ENCODE measurements at places on chromosomes 1 and 21.

DNA sequence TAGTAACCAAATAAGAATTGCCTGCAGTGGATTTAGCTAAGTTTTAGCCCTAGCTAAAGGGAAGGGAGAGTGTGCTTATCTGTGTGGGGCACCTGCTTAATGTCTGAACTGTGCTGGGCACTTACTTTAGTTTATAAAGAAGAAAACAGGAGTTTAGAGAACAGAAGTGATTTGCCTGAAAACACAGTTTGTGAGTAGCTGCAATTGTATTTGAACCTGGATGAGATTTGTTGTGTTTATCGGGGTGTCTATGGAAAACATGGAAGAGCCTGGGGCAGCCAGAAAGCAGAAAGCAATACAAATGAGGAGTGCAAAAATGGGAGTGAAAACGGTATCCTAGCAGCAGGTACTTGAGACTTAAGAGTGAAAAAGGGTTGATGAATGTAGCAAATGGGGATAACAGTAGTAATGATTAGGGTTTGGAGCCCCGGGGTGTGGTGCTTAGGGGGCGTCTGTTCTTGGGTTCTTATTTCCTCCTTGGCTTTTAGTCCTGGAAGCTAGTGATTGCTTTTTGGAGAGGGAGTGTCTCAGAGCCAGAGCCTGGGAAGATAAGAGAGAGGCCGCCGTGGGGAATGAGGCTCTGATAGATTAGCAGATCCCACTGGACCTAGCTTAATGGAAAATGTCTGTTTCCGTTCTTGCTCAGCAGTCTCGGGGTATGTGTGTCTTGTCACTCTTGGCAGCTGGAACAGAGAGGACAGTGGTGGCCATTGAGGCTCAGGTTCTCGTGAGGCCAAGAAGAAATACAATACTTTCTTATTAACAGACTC, 5.6 kb downstream of the PRCC start:
- DNase-seq: no peak

DNA sequence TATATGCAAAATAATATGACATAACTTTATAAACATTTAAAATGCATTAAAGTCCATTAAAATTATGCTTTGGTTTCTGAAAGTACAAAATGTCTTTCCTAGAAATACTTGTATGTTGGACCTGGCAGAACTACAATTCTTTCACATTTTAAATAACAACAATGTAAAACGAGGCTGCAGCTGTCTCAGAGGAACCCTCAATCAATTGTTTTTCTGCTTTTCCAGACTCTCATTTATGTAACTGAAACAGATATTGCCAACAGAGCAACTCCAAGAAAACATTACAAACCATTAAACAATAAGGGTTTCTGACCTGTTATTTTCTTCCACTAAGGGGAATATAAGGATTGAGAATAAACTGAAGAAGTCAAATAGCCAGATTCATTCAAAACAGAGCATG, 1193.4 kb downstream of the NCAM2 start:
- no peak for DNase-seq

GRCh38 chr1:204293605-204294337, 66.0 kb downstream of the PLEKHA6 start:
- DNase-seq: no peak

DNA sequence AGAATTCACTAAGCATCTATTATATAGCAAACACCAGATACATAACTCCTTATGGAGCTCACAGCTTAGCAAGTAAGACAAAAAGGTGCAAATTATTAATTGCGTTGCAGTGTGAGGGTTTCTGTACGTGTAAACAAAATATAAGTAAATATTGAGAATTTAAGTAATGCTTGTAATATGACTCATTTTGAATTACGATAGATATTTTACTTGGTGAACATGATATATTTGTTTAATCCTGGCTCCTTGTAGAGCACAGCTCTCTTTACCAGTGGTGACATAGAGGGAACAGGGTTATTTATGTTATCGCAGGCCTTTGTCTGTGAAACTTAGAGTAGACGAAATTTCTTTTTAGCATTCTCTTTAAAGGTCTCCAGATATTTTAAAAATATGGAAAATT, 36.4 kb downstream of the LYPLAL1 start:
- DNase-seq: no peak

GRCh38 chr1:115283681-115284146, 54.3 kb downstream of the NGF start:
- no peak for DNase-seq

GRCh38 chr1:246151796-246152434, 355.2 kb downstream of the SMYD3 start:
- DNase-seq: no peak
